Activated T-helper 1 cell treated with anti-CD3 and anti-CD28 coated beads, Interleukin-2, amount 50 U/mL, for 16 hours (primary cell): ENCODE measurements at places on chromosomes 6 and 20.
A peak's percentile ranks its signal among the peaks of the same experiment; 100 is the strongest.

- no peak for DNase-seq
Measured at GRCh38 chr20:52062452-52063209, 128.9 kb downstream of the ZFP64 start.

- no peak for DNase-seq
Measured at GRCh38 chr6:90209527-90209926, 87.1 kb downstream of the BACH2 start.

DNA sequence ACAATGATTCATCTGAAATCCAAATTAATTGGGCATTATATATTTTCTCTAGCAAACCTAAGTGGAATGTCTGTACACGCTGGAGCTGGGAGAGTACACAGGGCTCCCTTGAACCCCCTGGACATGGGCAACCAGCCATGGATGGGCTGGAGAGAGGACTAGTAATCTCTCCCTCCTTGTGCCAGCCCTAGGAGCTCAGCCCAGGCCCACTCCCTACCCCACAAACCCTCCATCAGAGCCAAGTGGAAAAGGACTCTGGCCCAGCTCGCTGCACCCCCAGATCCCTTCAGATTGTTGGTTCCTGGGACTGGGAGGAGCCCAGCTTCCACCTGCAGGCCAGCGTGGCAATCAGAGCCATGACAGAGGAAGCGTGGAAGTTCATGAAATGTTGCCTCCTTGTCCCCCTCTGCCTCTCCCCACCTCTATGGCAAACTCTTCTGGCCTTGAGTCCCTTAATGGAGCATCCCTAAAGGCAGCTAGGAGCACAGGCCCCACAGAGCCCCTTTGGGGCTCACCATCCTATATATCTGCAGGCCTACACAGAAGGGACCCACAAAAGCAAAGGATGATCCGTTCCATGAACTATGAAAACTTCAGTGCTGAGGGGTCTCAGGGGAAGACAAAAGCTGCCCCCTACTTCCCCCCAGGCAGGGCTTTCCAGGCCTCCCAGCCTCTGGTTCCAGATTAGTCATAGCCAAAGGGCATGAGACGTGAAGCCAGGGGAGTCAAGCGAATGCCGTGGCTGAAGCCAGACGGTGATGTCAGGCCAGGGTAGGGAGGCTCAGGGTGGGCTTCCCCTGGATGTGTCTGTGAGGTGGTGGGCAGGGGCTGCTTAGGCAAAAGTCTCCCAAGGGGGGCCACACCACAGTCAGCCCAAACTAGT, 126.4 kb upstream of the MAFB start:
- no peak for DNase-seq

DNA sequence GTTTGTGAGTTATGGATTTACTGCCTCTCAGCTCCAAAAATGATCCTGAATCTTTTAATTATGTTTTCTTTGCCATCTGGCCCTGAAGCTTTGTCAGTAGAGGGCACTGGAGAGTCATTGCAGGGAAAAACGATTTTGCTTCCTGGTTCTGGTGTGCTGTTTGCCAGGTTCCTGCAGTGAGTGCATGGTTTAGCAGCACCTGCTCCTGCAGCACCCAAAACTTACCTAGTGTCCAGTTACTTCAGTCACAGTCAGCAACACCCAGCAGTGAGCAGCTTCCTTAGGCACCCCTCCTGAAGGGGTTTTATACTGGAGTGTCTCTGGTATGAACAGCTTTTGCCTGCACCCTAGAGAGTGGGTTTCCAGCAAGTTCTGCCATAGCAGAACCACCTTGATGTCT, 6.0 kb upstream of the TRIM26 start:
- no peak for DNase-seq

- no peak for DNase-seq
Measured at GRCh38 chr6:7914991-7915789, 4.6 kb upstream of the TXNDC5 start.

GRCh38 chr20:43843096-43843964, 71.3 kb upstream of the TOX2 start:
- no peak for DNase-seq

DNA sequence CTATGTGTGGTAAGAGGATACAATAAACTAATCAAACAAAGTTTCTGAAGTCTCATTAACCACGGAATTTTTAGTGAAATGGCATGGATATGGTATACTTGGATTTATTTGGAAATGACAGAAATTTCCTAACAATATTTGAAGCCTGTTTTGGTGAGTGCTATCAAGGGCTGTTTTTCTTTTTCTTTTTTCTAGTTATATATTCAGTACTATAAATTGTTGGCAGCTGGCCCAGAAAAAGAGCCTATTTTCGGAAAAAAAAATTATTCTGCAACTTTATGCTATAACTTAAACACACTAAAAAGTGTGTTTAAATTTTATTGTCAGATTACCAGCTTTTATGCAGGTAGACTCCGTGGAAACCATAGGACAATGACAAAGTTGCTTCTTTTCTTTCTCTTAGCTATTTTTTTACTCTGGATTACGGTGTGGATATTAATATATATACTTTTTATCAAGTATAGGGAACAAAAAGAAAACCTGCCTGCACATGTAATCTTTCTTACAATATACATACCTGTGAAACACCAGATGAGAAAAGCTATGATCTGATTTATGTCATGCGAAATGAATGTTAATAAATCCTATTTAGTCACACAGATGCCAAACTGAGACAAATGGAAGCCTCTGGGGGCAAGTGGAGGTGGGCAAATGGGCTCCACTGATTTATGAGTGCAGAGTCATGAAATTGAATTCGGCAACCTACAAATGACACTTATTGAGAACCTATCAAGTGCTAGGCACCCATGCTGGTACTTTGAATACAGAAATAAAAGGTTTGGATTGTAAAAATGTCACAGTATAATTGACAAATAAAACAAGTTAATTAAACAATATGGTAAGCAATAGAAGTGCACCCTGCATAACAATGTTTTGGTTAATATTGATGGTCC, 919.5 kb upstream of the FLRT3 start:
- no peak for DNase-seq

- no peak for DNase-seq
Measured at GRCh38 chr6:148825492-148825891, 78.7 kb downstream of the UST start.

GRCh38 chr6:32084780-32085179, 24.4 kb downstream of the TNXB start:
- no peak for DNase-seq

DNA sequence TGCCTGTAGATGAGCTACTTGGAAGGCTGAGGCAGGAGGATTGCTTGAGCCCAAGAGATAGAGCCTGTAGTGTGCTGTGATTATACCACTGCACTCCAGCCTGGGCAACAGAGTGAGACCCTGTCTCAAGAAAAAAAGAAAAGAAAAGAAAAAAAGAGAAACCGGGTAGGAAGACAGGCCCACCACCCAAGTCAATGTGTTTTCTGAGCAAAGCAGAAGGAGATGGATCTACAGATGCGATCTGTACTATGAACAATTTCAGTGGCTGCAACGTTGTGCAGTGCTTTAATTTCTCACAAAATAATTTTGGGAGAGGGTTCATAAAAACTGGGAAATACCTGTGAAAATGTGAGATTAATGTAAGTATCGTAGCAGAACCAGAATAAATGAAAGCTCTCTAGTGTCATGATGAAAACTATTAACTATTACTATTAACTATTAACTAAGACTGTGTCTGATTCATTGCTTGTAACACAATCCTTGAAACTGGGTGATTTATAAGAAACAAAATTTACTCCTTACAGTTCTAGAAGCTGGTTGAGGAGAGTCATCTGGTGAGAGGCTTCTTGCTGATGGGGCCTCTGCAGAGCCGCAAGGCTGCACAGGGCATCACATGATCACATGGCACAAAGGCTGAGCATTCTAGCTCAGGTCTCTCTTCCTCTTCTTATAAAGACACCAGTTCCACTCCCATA, 233.1 kb upstream of the ZNF217 start:
- no peak for DNase-seq

GRCh38 chr20:61753987-61754956, 311.4 kb downstream of the TAF4 start:
- DNase-seq = no peak

DNA sequence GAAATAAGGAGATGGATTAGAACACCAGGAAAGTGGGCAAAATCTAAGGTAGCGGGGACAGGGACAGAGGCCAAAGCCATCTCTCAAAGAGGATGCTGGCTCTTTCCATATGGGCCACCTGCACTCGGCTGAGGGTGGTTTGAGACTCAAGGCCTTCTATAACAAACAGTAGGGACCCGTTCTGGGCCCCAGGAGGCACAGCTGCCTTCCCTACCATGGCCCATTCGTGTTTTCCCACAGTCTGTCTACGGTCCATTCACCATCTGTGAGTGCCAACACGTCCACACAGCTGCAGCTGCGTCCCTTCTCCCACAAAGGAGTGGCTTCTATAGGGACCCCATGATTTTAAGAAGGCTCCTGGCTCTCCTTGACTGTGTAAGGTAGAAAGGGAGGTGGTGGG, 871 bp downstream of the BANF2 start:
- DNase-seq = no peak

DNA sequence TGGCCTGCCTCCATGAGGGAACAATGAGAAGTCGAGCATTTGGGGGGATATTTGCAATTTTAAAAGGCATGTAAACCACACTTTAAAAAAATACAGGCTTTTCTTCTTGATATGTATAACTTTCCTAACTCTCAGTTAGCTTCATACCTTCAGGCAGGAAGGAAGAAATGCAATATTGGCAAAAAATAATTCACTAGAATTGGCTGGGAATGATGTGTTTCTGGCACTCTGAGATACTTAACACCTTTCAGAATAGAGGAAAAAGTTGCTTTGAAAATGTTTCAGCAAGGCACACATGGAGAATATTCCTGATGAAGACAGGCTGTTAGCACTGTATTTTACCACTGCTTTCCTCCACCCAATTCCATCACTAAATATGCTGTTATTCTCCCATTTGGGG, 747.6 kb downstream of the HDGFL1 start:
- no peak for DNase-seq

GRCh38 chr6:158816329-158816728, 2.8 kb downstream of the EZR start:
- DNase-seq = no peak

DNA sequence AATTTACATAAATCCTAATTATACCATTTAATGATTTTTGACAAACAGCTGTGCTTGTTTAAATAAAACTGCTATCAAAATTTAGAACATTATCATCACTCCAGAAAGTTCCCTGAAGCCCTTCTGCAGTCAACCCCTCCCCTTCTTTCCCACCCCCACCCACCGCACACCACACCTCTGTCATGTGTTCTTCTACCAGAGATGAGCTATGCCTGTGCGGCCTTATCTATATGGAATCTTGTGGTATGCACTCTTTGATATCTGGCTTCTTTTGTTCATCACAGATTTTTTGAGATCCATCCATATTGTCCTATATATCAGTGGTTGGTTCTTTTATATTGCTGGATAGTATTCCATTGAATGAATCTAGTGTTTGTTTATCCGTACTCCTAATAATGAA, 7.2 kb downstream of the MYLIP start:
- DNase-seq = peak; percentile 8

- DNase-seq = no peak
Measured at GRCh38 chr6:39934131-39934757, at the start of gene MOCS1. Gene MOCS1, minus strand, starts transcription at chr6:39934462. Its CDS starts 45 bp downstream, at chr6:39934417.

GRCh38 chr6:27471365-27472115, 1.4 kb downstream of the ZNF184 start:
- DNase-seq = no peak

GRCh38 chr6:134468633-134469032, 150.7 kb upstream of the SGK1 start:
- DNase-seq = no peak

DNA sequence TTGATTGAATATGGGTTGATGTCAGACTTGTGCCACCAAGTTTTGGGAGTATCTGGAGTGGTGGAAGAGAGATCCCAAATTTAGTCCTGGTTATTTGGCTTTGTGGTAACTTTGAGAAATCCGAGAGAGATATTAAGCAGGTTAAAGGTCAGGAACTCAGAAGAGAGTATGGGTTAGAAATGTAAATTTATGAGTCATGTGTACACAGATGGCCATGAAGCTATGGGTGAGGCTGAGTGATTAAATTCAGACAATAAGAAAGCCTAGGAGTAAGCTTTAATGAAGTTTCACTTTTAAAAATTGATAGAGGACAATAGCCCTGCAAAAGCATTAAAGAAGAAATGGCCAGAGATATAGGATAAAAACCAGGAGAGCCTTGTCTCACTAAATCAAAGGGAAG, 14.3 kb downstream of the RIMS1 start:
- DNase-seq = no peak

GRCh38 chr20:2756056-2756611, 44.3 kb downstream of the CPXM1 start:
- no peak for DNase-seq

GRCh38 chr20:53097371-53097770, 125.2 kb downstream of the TSHZ2 start:
- DNase-seq = no peak

DNA sequence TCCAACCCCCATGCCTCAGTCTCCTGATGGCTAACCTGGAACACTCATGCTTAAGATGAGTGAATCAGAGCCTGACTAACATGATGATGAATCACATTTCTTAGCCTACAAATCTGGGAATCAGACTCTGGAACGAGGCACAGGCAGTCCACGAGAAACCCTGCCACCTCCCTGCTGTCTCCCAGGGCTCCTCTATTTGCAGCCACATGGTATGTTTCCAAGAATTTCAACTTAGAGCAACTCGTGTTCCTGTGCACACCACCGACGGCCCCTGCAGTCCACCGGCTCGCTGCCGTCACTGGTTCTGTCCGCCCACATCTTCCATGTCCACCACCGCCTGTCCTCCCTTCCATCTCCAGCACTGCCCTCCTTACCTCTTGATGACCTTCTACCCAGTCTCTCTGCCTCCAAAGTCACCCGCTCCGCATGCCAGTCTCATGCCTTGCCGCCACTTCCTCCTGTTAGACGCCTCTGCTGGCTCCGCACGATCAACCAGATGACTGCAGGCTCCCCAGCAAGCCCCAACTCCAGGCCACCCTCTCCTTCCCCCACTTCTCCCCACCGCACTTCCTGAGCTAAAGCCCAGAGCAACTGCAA, 87.6 kb downstream of the AGPAT4 start:
- no peak for DNase-seq

DNA sequence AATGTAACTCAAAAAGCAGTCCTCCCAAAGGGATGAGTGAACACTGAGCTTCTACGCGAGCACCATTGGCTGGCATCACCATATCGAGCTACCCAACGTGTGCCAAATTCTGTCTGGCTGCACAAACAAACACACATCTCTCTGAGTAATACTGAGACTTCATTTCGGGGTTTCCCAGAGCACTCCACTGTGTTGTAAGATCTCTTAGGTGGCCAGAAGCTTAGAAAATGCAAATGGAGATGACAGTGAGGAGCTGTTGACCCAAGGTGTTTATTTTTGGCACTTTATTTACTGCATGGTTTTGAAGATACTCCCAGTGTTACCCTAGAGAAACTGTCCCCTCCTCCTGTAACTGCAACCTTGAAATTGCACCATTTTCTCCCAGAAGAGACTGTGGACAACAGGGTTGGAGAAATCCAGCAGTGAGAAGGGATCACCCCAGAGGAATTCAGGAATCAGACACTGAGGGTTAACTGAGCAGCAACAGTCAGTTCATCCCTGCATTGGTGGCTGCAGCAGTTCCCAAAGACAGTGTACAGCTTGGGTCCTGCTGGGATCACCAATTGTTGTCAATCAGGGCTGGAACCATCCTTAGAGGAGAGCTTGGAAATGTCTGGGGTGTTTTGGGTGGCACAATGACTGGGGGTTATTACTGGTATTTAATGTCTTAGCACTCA, 1.0 kb upstream of the RIPOR2 start:
- peak; percentile 36 for DNase-seq
